ENCODE measurements at places on chromosomes 1 and 21. TPM values are rescaled to one million over a fixed set of nuclear protein-coding genes. Genes with fewer than 3 reads are reported as not detected.

Gene CALML6
- total RNA-seq, result 0.22 TPM

Gene MATN1
- total RNA-seq, result 0.08 TPM

Gene SEMA4A
- total RNA-seq, result 0.32 TPM

Gene ACTL8
- total RNA-seq, result 1.7 TPM

Gene TCHH
- 0.33 TPM for total RNA-seq

Gene USP16
- total RNA-seq, result 25.0 TPM

Gene PTGFR
- total RNA-seq, result not detected

Gene FABP3
- total RNA-seq, result not detected

Gene MAP1LC3C
- 0.11 TPM for total RNA-seq

Gene FOXJ3
- total RNA-seq, result 22.4 TPM

Gene ARPC5
- total RNA-seq, result 175 TPM

Gene VPS45
- total RNA-seq, result 16.3 TPM

Gene TMEM125
- not detected for total RNA-seq
